ENCODE measurements at places on chromosomes 11 and 22.

DNA sequence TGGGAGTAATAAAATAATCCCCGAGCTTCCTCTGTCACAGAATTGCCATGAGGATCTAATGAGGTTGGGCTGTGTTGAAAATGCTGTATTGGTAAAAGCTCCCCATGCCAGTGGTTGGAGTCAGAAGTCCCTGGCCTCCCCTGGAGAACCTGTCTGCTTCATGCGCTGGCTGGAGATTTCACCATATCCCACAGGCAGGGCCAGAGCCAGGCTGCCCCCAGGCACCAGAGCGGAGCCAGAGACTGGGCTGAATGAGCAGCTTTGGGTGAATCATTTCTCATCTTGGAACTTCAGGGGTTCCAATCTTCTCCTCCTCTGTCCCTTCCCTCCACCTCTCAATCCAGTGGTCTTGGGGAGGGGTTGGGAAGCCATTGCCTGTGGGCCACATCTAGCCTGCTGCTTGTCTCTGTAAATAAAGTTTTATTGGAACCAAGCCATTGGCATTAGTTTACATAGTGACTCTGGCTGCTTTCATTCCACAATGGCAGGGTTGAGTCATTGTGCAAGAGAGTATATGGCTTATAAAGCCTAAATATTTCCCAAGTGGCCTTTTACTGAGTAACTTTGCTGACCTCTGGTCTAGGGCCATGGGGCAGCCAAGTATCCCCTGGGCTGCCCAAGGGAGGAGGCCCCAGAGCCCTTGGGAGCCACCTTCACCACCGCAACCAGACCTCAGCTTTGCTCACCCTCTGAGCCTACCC is 35.2 kb downstream of the LRRC10B start:
- DNase-seq: no peak

DNA sequence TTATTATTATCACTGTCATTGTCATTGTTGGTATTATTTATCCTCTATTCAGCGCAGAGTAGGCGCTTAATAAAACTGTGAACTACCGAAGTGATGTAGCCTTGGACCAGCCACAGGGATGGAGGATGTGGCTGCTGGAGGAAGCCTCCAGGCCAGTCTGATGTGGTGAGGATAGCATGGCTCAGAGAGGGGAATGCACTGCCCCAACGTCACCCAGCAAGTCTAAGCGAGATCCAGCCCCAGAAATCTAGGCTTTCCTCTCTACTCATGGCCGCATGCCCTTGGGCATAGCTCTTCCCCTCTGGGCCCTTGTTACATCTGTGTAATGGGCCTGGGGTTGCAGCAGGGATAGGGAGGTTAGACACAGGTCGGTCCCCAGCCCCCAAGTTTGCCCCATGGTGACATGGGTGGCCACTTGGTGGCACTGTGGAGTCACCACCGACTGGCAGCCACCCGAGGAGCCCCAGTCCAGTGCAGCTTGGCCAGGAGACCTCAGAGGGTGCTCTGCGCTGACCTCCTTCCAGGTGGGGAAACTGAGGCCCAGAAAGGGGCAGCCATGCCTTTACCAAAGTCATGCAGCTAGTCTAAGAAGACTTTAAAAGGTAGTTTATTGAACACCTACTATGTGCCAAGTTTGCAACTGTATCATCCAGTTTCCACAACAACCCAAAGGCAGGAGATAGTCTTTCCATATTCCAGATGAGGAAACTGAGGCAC is 395.7 kb downstream of the MN1 start:
- no peak for DNase-seq

DNA sequence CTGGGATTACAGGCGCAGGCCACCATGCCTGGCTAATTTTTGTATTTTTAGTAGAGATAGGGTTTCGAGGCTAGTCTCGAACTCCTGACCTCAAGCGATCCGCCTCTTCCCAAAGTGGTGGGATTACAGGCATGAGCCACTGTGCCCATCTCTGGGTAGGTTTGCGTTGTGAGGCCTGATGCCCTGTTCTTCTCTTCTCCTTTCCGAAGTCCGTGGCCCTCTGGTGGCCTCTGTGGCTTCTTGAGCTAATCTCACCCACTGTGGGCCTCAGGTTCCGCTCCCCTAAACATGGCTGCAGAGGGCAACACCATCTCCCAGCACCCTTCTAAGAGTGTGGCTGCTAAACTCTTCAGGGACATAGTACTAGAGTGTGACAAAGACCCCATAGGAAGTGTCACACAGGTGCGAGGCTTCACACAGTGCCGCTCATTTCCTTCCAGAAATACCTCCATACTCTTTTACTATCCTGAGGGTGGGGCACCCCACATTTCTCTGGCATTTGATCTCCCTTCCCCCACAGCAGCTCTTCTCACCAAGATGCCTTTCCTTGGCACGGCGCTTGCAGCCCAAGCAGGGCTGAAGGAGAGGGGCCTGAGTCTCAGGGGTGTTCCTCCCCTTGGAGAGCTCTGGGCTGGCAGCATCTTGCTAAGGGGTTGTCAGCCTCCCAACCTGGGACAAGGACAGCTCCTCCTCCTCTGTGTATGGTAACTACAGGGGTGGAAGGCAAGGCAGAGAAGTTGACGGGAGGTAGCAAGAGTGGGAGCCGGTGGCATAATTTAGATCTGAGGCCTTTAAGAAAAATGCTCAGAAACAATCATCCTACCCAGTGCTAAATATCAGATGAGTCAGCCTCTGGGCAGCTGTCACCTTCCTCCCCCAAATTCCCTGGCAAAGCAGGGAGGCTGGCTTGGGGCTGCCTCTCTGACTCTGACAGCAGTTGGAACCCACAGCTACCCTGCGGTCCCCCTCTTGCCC is 6.1 kb downstream of the THY1 start:
- DNase-seq: no peak

GRCh38 chr22:39705386-39705785 is 134.8 kb downstream of the CACNA1I start:
- no peak for DNase-seq

- DNase-seq: peak; percentile 36
These were observed 148.5 kb downstream of the GRIK4 start for GRCh38 chr11:120660024-120660565.

DNA sequence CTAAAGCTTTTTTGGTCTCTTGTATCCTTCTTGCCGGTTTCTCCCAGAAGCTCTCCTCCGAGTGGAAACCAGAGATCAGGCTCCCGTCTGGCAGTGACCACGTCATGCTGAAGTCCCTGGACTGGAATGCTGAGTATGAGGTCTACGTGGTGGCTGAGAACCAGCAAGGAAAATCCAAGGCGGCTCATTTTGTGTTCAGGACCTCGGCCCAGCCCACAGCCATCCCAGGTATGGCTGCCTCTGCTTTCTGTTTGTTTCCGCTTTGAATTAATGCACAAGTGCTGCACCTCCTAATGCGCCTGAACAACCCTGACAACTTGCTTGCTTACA is 54.3 kb upstream of the TTC12 start:
- DNase-seq: no peak

- no peak for DNase-seq
These were observed 108.4 kb upstream of the CSNK2A3 start for GRCh38 chr11:11461473-11461872.

DNA sequence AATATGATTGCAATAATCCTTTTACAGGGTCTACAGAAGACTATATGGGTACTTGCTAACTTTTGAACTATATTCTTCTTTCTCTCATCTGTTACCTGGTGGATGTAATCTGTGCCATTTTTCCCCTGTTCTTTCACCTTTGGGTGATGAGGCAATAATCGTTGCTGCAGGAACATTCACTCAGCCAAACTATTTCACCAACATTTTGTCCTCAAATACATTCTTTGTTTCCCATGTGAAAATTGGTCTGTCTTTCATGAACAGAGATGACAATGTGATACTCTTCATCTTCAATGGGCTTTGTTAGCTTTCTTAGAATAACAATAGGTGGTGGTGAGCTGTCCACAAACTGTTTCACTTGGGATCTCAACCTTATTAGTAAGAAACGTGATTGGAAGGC is 52.1 kb upstream of the CAPRIN1 start:
- DNase-seq: no peak

- DNase-seq: no peak
These were observed 7.3 kb downstream of the SNX19 start for GRCh38 chr11:130908770-130909625.

DNA sequence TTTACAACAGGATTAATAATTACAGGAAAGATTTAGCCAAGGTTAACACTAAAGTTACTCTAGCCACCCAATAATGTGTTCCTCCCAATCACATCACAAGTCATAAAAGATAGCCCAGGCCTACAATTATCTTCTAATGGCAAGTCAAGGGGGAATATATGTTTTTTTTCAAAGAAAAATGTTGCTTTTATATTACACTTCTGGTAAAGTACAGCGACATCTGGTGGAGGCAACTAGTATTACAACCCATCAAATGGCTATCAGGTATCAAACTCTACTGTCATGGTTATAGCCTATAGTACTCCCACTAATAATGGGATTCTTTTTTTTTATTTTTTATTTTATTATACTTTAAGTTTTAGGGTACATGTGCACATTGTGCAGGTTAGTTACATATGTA is 71.8 kb downstream of the XRRA1 start:
- DNase-seq: no peak

- no peak for DNase-seq
These were observed 304.1 kb upstream of the PITPNB start for GRCh38 chr22:28222976-28223745.

DNA sequence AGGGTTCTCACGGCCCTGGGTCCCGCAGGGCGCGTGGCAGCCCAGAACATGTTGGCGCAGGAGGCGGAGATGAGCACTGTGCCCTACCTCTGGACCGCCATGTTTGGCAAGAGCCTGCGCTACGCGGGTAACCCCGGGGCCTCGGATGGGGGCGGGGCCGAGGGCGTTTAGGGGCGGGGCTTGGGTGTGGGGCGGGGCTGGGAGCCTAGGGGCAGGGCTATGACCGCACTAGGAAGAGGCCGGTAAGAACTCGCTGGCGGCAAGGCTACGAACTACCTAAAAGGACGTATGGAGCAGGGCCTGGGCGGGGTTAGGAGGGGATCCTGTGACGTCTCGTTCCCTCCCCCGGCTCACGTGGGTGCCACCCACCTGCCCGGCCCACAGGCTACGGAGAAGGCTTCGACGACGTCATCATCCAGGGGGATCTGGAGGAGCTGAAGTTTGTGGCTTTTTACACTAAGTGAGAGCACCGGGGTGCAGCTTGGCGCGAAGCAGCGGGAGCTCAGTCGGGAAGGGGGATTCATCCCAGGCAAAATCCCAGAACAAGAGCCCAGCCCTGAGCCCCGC is 2.8 kb upstream of the LZTR1 start:
- DNase-seq: peak; percentile 81

DNA sequence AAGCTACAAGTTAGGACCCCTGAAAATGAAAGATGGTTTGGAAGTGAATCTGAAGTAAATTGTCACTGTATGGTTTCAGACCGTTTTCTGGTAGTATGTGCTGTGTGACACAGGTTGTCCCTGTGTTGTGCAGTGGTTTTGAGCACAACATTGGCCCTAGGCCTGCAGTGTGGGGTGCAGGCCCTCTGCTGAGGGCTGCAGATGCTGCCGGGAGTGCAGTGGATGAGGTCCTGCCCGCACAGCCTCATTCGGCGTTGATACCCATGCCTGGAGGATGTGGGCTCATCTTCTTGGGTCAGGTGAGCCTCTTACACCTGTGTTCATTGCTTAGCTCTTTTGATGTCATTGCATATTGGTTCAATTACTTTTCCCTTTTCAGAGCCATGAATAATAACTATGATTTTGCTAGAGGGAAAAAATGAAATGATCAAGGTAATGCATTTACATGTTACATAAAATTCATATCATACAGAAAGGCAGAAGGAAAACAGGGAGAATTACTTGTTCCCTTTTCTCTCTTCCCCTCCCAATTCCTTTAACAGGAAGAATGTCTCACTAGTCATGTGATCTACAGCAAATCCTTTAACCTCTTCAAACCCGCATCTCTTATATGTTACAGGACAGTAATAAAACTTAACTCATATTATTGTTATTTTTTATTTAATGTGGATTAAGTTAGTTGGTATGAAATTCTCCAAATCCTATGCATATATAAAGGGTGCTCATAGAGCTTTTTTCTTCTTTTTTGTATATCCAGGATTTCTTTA is 48.7 kb downstream of the PTPRJ start:
- DNase-seq: no peak

DNA sequence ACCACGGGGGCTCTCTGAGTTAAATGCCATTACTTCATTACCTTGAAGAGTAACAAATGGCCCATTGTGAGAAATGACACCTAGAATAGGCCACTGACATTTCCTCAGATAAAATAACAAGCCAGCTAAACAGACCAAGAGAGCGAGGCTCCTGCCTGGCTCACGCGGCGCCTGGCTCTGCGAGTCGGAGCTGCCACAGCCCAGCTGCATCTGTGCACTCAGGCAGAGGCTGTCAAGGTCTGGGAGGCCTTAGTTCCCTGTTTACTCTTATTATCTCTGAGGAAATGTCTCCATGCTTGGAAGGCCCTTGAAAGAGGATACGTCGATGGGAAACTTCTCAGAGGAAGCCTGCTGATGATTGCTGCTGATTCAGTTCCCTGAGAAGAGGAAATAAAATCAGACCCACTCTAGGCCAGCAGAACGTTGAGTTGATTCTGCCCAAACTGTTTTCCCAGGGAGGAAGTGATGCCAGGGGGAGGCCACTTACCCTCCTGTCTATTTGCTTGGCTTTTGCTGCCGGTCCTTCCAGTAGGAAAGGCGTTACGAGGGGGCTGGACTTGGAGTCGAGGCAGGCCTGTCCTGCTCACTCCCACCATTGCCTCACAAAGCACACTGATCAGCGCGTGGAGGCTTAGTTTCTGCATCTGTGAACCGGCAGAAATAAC is 208.8 kb downstream of the TBC1D22A start:
- DNase-seq: peak; percentile 42

DNA sequence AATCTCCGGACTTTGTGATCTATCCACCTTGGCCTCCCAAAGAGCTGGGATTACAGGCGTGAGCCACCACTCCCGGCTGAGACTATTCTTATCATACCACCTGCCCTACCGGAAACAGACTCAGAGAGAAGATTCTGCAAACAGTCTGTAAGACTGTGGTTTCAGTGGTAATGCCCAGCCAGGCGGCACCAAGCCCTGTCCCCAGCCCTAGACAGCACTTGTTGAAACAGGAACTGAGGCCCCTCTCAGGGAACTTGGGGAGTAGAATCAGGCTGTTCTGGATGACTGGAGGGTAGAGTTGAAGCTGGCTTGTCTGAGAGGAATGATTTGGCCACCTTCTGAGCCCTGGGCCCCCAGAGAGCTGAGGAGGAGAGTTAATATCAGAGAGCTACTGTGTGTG is 1.3 kb upstream of the INSC start:
- peak; percentile 87 for DNase-seq

Measured in B cell (primary cell).